ENCODE measurements at places on chromosomes 1 and 21.

GRCh38 chr1:224684979-224685425 lies 68.9 kb downstream of the CNIH3 start:
- DNase-seq, result no peak

GRCh38 chr1:73044241-73045036 lies 762.1 kb upstream of the NEGR1 start:
- peak; percentile 19 for DNase-seq

DNA sequence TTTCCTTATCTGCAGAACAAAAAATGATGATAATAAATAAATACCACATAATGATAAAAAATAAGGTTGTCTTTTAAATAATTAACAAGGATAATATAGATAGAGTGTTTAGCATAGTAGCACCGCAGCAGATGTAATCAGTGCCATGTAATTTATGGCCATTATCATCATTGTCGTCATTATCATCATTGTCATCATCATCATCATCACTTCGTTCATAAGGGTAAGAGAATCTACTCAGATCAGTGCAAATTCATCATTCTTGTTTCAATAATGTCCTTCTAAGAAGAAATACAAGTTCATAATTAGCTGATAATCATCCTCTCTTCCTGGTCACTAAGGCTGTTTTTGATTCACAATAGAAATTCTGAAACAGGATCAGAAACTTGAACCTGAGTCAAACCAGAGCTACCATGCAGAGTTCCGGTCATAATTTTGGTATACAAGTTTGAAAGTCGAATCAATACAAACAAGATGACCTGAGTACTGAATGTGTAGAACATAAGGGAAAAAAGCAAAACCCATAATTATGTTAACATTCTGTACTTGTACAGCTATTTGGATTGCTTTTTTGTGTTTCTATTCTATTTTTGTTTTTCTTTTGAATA lies 172.0 kb downstream of the LRRC40 start:
- no peak for DNase-seq

GRCh38 chr1:112633628-112634027 lies 14.0 kb downstream of the CAPZA1 start:
- no peak for DNase-seq

GRCh38 chr1:231334079-231334666 lies 3.5 kb downstream of the EXOC8 start:
- DNase-seq, result no peak

- DNase-seq, result peak; percentile 1
Observed at GRCh38 chr1:30522031-30523004, 201.1 kb downstream of the MATN1 start.

- DNase-seq, result no peak
Observed at GRCh38 chr21:31405604-31406003, 61.5 kb upstream of the TIAM1 start.

DNA sequence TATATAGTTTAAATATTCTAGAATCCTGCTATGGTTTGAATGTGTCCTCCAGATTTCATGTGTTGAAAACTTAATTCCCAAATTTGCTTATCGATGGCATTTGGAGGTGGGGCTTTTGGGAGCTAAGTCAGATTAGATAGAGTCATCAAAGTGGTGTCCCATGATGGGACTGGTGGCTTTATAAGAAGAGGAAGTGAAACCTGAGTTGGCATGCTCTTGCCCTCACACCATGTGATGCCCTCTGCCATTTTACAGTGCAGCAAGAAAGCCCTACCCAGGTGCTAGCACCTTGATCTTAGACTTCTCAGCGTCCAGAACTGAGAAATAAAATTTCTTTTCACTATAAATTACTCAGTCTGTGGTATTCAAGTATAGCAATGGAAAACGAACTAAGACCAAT lies 111.3 kb downstream of the TGFB2 start:
- DNase-seq, result no peak

DNA sequence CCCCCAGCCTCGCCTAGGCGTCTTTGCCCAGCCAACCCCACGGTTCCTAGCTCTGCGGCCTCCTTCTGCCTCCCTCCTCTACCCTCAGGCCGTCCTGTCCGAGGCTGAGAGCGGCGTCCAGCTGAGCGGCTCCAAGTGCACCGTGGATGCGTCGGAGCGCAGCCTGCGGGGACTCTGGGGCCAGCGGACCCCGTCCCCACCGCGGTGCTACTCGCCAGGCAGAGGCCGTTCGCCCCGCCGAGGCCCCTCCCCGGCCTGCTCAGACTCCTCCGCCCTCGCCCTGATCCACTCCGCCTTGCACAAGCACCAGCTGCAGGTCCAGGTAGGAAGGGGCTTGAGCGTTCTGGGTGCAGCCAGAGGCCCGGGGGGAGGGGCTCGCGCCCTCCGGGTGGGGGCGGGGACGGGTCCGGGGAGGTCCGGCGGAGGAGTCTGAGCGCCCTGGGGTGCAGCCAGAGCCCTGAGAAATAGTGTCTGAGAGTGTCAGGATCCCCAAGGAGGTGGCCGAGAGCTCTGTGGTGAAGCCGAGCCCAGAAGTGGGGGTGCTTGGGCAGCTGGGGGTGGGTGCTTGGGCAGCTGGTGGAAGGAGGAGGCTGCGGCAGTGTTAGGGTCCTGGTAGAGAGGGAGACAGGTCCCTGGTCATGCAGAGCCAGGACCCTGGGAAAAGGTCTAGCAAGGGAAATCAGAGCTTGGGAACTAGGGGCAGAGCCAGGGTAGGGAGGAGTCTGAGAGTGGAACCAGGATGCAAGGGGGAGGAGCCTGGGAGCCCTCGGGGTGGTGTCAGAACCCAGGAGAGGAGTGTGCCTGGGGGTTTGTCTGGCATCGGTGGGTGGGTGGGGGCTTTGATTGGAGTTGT lies 3.2 kb upstream of the NBPF3 start:
- peak; percentile 36 for DNase-seq

- no peak for DNase-seq
Observed at GRCh38 chr1:25757151-25757845, 42.7 kb upstream of the SELENON start.

- no peak for DNase-seq
Observed at GRCh38 chr1:67711158-67711854, 26.3 kb downstream of the GADD45A start.

DNA sequence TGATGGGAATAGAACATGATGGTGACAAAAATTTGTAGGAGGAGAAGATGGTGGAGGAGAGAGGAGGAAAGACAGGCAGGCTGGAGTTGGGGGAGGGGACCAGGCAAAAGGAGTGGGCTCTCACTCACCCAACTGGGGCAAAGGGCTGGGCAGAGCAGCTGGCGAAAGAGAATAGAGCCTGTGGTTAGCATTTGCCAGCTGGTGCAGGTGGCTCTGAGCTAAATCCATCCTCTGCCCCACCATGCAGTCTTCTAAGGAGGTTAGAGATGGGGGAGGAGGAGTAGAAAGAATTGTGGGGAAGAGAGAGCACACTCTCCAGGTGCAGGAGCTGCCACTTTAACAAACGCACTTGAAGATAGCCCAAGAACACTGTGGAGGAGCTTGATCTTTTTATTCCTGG lies 27.6 kb upstream of the SLAMF1 start:
- no peak for DNase-seq

GRCh38 chr1:207156826-207157225 lies 52.8 kb downstream of the C4BPA start:
- no peak for DNase-seq

DNA sequence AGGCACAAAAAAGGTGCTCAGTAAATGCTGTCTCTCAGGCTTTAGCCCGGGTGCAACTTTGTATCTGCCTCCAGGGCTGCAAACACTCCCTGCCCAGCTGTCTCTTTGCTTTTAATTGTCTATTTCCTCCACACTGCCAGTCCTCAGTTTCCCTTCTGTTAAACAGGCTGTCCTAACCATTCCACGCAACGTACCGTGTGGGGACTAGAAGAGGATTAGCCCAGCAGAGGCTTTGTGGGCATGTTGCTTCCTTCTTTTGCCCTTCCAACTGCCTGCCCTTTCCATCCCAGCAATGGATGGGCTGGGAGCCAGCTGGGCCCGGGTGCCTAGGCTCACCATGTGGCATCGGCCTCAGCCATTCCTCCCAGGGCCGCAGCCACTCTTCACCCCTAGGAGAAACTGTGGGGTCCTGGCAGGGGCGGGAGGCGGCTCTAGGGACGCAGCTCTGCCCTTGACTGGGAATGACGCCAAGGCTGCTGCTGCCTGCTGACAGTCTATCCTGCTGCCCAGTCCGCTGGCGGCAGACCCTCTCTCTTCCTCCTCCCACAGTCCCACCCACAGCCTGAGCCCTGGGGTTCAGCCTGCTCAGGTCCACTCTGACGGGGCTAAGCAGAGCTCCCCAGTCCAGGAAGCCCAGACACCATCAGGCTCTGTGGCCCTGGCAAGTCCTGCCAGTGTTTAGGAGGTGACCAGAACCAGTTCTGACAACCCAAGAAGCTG lies 40.6 kb upstream of the LRP8 start:
- peak; percentile 22 for DNase-seq

DNA sequence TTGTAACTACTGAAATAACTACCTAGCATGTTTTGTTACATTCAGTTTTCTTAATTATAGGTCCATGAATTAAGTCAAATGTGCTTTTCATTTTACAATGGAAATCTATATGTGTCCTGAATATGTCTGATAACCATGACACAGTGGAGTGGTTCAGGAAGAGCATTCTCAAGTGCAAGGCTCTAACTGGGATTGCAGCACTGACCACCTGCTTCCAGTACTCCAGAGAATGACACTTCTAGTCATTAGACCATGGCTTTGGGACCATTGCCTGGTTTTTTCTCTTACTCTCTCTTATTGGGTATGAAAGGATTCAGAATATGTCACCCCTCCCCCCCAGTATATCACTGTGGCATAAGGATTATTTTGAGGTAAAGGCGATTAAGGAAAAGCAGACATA lies 204.9 kb upstream of the CACYBP start:
- no peak for DNase-seq

GRCh38 chr21:34271189-34271851 lies 92.5 kb upstream of the KCNE2 start:
- no peak for DNase-seq

- DNase-seq, result no peak
Observed at GRCh38 chr1:199619223-199619622, 408.3 kb upstream of the NR5A2 start.

DNA sequence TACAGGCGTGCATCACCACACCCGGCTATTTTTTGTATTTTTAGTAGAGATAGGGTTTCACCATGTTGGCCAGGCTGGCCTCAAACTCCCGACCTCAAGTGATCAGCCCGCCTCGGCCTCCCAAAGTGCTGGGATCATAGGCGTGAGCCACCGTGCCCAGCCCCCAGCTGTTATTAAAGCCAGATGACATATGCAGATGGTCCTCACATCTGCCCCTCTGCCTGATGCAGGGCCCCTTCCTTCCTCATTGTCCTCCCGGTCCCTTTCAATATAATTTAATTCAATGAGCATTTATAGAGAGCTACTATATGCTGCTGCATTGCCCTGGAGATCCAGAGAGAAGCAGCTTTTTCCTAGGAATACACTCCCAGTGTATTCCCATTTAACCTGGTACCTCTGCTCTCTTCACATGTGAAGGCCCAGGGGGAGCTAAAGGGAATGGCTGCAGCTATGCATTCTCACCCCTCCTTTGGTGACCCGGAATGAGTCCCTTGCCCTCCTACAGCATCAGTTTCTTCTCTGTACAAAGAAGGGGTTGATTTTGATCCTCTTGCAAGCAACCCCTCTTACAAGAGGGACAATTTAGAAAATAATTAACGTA lies 55.6 kb downstream of the L1TD1 start:
- no peak for DNase-seq

- no peak for DNase-seq
Observed at GRCh38 chr1:183891158-183891856, 86.4 kb downstream of the RGL1 start.

DNA sequence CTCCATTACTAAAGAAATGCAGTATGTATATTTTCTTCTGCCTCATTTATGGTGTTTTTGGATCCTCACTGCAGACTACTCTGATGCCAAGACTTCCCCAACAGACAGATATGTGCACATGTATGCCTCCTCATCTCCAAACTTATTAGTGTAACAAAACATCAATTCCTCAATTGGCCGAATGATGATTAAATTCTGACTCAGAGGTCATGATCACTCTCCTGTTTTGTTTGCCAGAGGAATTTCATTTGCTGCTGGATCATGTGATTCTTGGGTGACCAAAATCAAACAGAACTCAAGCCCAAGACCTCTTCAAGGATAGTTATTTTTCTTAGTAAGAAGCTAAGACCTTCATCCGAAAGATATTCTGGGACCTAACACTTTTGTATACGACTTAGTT lies 227.6 kb downstream of the LMO4 start:
- DNase-seq, result no peak

DNA sequence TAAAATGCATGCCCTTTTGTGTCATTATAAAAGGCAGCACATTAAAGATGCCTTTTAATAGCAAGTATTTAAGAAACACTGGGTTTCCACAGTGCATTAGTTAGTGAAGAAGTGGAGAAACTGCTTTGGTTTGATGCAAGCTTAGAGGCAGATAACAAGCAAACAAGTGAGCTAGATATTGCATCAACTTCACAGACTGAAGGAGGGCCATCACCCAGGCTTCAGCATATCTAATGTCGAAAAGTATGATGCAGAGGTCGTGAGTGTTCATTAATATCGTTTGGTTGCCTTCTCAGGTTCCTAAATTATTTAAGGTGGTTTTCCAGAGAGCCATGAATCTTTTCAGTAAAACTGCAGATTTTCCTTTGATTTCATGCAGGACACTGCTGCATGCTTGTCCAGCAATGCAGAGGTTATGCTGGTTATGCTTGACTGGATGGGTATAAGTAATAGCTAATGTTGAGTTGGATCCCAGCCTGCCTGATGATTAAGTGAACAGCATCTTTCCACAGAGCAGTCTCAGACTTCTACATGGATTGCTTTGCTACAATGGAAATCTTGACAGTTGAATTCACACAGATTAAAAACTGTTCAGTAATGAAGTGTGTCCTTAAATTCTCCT lies 69.7 kb upstream of the IPO9 start:
- no peak for DNase-seq

- no peak for DNase-seq
Observed at GRCh38 chr1:36829961-36830360, 204.4 kb downstream of the GRIK3 start.

DNA sequence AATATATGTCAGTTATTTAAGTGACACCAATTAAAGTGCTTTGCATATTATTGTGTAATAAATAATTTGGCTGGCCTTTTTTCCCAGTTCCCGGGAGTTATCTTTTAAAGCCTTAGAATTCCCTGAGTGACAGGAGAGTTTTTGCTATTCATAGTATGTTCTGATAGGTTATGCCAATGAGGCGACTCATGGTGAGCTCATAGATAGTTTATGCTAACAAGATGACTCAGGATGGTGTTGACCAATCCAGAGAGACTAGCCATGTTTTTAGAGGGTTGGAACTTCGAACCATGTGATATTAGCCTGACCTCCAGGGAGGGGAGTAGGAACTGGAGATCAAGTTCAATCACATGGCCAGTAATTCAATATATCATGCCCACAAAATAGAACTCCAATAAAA lies 310.8 kb downstream of the USP25 start:
- no peak for DNase-seq

DNA sequence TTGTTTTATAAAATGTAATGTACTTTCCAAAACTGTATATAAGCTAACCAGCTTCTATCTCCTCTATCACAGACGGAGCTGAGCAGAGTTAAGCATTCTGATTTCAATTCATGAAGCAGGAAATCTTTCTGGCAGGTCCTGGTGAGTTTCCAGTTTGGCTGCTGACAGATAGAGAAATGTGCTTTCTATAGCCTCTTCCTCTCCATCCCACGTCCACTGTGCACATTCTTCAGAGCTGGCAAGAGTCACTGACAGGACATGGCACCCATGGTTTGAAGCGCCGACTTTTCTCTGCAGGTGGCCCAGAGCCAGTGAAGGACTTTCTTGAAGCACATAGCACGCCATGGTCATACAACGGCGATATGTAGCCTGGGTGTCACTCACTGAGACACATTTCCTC lies 52.3 kb upstream of the POU2F1 start:
- DNase-seq, result peak; percentile 83

All from cerebellar cortex (tissue), 1 donor.